ENCODE measurements at places on chromosomes 2 and 18.

DNA sequence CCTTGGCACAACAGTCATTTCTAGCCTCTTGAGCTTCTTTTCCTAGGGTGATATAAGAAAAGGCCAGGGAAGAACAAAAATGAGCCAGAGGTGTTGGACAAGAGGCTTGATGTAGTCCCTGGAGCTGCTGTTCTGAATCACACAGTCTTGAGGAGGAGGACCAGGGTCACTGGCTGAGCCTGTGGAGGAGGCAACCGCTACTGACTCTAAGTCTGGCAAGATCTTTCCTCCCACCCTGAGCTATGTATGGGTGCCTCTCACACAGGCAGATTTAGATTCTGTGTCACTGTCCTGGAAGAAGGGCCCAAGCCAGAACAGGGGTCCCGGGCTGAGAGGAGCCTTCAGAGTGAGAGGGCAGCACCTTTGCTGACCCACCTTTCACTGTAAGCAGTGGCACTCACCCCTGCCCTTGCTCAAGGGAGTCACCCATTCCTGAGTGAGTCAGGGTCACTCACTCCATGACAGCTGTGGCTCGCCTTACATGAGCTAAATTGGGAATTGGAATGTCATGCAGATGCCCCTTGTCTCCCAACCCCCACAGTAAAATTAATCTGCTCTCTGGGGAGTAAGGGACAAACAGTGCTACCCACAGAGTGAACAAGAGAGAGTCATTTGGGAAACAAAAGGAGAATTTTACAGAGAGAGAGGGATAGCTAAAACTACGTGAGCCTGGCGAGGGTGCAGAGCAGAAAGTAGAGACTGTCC is at the start of gene TRIM54:
Gene TRIM54, plus strand, starts transcription at position 575 of the 705 bp plus-strand sequence. CDS start 303 bp downstream, outside the sequence.
- DNase-seq: no peak

GRCh38 chr2:77310416-77310815 is 211.8 kb downstream of the LRRTM4 start:
- no peak for DNase-seq

GRCh38 chr18:48228301-48228715 is 180.9 kb downstream of the ZBTB7C start:
- DNase-seq: no peak

DNA sequence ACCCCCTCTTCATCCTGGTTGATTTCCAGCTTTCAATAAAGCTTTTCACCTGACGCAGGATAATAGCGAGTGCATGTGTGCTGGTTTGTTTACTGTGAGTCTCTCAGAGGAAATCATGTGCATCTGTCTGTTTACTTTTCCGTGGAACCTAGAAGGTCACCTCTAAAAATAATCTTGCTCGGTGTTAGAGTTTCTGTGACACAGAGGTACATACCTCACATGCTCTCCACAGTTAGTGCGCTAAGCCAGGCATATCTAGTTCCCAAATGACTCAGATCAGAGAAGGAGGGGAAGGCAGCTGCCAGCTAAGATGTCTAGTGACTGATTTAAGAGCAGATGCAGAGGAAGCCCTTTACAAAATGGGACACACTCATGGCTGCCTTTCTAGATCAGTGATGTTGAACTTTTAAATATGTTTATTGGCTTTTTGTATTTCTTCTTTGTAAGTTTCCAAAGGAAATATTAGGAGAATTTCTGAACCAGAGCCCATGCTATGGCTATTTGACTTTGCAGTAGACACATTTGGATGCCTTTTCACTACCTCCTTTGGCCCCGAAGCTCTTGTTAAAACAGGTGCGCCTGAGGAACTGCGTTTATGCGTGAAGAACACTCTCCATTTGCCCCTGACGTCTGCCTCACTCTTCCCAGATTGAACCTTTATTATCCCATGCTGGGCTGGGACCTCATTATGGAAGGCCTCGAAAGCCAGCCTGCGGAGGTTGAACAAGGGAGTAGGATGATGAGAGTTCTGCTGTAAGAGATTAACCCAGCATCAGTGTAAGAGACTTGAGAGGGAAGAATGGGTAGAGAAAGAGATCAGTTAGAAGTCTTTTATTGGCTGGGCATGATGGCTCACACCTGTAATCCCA is 145.6 kb downstream of the FAM161A start:
- no peak for DNase-seq

- DNase-seq: no peak
Measured at GRCh38 chr2:68436270-68436669, 30.8 kb downstream of the FBXO48 start.

GRCh38 chr18:74249181-74249968 is 42.4 kb downstream of the CYB5A start:
- no peak for DNase-seq

DNA sequence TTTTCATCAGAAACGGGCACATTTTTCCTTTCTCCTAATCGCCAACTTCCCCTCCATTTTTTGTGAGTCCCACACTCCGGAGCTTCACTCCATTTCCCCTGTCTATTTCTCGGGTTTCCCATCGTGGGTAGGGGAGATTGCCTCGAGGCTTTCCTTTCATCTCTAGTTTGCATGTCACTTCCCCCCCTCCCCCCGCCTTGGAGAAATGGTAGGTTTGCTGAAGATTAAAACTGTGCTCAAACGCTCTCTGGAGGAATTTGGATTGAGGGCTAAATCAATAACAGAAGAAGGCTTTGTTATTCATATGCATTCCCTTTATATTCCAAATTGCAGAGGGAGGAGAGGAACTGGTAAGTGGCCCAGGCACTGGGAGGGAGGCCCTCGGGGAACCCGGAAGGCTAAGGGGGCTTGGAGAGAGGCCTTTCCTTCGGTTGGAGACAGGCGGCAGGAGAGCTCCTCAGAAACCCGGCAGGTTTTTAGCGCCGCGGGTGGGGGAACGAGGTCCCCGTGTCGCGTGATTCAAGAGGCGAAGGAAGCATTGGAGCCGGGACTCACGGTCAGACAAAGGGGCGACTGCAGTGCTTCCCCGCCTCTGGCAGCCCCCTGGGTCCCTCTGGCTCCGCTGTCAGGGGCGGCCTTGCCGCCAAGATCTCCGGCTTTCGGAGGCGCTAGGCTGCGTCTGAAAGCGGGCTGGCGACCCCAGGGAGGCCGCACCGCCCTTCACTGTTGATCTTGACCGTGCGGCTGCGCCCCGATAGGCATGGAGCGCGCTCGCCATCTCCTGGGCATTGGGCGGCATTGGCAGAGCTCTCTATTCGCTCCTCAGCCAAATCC is 2.4 kb upstream of the HOXD12 start:
- DNase-seq: peak; percentile 19

DNA sequence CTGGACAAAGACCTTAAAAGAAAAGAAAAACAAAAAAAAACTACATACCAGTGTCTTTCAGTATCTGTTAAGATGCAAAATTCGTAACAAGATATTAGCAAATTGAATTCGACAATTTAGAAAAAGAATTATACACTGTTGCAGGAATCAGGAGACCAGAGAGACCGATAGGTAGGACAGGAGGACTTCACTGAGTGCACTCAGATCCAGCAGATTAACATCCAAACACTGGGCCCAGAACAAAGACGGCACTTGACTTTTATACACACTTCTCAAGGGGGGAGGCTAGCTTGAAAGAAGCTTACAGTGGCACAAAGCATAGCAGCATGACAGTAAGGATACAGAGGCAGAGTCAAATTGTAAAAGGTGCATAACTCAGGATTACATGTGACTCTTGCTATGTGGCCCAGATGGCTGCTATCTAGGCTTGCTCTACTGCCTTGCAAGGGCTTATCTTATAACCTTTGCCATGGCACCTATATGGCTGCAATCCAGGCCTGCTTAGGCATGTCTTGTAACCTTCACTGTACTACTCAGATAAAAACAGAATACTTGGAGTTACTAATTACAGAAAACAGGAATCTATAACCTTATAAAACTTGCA is 507.3 kb upstream of the LRRTM4 start:
- no peak for DNase-seq

DNA sequence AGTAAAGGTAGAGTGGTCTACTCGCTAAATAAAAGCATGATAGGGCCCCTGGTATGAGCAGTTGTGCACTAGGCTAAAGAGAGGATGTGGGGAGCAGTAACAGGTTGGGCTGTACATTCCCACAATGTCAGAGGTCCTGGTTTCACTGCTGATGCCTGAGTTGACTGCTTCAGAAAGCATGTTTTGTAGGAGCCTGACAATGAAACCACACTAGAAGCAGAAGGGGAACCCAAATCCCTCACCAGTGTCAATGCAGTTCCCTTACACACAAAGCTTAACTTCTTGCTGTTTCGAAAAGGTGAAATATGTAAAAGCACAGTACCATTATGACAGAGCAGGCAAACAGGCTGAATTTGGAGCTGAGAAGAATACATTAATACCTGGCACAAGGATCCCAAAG is 291.7 kb upstream of the KYNU start:
- DNase-seq: no peak

GRCh38 chr2:185825557-185825956 is 87.0 kb downstream of the FSIP2 start:
- no peak for DNase-seq

DNA sequence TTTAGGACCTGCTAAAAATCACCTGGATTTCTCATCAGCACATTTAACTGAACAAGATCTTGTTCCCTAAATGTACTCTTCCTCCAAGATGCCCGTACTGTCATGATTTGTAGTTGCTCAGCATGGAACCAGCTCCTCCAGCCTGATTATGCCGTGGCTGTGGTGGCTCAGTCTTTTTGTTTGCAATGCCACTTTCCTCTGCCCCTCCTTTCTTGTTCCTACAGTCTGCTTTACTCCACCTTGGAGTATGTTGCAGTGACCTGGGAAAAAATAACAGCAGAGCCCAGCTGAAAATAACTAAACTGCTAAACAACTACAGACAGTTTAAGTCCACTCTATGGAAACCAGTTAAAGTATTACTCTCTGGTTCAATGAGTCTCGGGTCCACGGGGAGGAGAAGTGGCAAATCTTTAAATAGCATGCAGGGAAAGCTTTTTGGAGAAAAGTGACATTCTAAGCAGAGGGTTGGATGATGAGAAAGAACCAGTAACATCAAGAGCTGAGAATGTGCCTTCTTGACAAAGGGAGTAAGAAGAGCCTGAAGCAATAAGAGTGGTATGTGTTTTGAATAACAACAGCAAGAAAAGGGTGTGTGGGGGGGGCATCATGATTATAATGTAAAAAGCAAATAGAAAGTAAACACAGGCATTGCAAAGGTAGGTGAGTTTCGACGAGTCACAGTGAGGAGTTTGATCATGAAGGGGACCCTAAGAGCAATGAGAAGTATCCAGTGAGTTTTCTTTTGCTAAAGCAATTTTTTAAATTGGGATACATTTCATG is 225.7 kb downstream of the TMX3 start:
- no peak for DNase-seq

DNA sequence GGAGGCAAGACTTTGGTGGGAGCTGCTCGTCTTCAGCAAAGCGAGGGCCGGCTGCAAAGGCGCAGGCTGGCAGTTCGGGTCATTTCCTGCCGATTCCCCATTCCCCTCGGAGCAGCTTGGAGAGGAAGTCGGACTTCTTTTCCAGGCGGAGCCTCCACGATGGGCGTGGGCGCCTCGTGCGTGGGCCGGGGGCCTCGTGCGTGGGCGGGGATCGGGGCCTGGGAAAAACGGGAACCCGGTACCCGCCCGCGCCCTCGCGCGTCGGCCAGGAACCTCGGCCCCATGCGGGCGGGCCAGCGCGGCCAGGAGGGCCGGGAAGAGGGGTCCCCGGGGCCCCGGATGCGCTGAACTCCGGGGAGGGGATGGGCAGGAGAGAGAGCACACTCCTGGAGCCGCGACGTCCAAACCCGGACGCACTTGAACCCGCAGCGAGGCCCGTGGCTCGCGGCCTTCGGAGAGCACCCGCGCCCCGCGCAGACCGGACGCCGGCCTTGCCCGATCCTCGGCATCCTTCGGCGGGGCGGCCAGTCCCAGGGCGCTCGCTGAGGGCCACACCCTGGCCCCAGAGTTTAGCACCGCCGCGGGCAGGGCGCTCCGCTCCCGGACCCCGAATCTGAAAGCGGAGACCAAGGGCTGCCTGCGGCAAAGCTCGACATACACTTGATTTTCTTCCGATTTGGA is 368.4 kb downstream of the MTX2 start:
- no peak for DNase-seq

- no peak for DNase-seq
Measured at GRCh38 chr2:61291851-61292575, 130.0 kb downstream of the C2orf74 start.

GRCh38 chr2:60992985-60993392 is 24.5 kb upstream of the PEX13 start:
- DNase-seq: no peak

- DNase-seq: no peak
Measured at GRCh38 chr2:58006952-58007284, 39.7 kb upstream of the VRK2 start.

DNA sequence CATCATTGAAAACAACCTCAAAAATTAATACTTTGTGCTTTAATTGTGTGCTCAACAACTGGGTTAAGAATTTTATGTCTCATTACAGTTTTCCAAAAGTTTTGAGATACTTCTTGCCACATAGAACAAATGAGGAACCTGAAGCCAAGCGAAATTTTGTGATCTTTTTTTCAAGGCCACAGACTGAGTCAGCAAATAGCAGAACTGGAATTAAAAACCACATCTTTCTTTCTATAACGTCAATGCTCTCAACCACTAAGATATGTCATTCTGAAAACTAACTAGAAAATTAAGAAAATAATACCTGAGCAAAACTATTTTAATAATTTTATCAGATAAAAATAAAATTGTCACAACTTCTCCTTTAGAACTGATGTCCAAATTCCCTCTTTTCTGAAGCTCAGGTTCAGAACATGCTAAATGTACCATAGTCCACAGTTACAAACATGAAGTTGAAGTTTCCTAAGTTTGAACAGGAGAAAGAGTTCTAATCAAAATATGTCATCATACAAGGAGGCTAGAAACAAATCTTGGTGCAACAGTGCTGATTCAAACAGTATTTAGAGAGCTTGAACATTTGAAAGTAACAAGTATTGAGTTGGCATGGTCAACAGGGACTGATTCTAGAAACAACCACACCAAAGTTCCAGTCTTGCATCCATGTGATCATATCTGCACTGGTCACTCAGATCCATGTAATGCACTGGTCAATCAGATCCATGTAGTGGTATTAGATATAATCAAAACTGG is 27.6 kb upstream of the CALCRL start:
- DNase-seq: no peak

DNA sequence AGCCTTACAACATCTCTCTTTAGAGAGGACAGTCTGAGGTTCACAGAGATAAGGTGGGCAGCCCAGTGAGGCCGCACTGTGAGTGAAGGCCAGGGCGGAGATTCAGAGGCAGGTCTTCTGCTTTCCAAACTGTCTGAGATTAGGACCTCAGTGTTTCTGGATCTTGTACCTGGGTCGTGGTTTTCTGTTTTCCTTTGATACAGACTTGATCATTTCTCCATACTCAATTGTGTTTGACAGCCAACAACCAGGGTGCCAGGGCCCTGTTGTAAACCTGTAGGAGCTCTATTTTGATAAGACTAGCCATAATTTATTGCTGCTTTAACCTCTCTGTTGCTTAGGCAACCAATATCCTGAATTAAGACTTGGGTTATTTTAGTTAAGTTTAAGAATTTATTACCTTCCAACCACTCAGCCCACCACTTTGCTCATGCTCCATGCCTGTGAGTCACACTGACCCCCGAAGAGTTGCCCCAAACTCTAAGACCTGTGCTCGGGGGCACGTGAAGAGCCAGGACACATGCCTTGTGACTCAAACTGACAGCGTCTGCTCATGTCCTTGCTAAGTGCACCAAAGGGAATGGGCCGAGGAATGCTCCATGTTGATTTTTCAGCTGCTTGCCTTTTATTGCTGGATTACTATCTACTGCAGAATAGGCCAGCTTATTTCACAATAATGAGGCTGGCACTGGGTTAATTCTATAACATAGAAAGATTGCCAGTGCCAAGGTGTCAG is 248.6 kb downstream of the BCL2 start:
- DNase-seq: no peak

GRCh38 chr18:41938445-41938844 is 16.6 kb upstream of the PIK3C3 start:
- no peak for DNase-seq

All from stimulated activated CD8-positive, alpha-beta memory T cell treated with anti-CD3 and anti-CD28 coated beads, Interleukin-4, amount 100 ng/mL, for 1 hour (primary cell).